ENCODE measurements at places on chromosomes 6 and 20.

GRCh38 chr20:3235666-3236324 is 3.2 kb downstream of the SLC4A11 start:
- DNase-seq = no peak

DNA sequence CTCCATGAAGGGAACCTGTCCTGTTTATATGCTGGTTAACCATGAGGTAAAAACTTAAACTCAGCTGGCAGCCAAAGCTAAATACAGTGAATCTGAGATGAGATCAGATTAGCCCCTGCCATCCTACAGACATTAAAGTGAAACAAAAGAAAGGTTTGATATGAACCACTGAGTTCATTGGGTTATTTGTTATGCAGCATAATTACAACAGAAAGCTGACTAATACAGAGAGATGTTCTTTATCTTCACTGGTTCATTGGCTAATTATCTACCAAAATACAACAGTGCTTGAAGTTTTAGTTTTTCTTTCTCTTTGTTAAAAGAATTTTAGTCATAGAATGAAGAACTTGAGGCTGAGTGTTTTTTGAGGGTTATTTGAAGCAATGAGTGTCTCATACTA is 307.6 kb upstream of the FERMT1 start:
- DNase-seq = no peak

- no peak for DNase-seq
These were observed 306.2 kb downstream of the SYNE1 start for GRCh38 chr6:152330961-152331360.

DNA sequence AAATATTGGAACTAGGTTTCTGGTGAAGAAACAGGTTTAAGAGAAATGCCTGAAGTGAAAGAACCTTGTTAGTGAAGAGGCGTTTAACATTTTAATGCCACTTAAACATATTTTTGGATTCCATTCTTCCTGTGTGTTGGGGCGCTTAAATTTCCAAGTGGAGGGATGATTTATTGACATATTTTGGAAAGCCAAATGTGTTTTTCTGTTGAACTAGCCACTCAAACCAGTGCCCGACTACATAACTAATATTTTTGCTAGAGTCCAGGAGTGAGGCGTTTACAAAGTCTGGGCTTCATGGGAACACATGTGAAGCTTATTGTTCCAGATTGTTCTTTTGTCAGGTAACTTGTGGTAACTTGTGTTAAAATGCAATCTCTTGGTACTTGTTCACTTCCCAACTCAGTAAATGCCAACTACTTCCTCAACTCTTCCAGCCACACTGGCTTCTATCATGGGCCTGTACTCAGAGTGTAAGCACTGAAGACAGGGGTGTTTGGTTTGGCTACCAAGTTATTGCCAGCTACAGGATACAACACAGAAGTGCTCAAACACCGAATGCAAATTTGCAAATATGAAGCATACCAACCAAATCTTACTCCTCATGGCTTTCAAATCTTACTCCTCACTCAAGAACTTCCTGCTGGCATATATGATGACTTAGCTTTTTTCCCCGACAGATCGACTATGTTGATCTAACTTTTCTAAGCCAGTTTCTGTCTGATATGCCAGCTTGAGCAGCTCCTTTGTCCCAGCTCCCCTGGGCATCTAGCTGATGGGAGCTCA is 2.0 kb upstream of the ZNFX1 start:
- DNase-seq = no peak

DNA sequence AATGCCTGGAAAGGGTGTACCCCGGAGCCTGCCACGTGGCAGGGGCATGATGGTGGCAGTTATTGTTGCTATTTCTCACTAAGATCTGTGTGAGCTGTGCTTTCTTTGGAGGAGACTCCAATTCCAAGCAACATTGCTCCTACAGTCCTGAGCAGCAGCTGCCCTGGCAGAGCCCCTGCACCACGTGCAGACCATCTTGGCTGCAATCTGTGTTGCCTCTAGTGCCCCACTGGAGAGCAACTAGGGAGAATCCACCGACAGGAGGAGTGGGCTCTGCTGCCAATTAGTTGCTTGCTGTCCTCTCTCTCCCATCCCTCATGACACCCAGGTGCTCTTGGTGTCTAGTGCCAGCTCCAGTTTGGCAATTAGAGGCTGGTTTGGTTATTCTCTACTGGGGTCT is 116.0 kb downstream of the PXDC1 start:
- DNase-seq = no peak

GRCh38 chr6:87756858-87757257 is 54.8 kb upstream of the AKIRIN2 start:
- no peak for DNase-seq

GRCh38 chr6:164750128-164750527 is 559.3 kb downstream of the C6orf118 start:
- DNase-seq = no peak

GRCh38 chr6:149941583-149942460 is at the start of gene ULBP2:
Gene ULBP2, plus strand, starts transcription at chr6:149942014. Its CDS starts 59 bp downstream, at chr6:149942073.
- peak; percentile 62 for DNase-seq

DNA sequence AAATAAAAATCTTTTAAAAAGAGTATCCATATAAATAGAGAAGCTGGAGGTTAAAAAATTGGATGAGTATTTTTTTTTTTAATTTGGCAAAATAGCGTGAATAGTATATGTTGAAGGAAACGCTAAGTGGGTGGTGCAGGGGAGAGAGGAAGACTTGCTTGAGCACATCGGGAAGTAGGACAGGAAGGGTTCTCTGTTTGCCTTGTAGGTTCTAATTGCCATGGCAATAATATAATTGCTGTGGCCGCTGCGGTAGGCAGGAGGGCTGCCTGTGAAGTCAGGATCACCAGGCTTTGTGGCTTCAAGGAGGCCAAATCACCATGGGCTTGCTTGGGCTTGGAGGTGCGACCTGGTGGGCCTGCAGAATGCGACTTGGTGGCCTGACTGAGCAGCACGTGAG is 35.1 kb downstream of the IGF2R start:
- no peak for DNase-seq

DNA sequence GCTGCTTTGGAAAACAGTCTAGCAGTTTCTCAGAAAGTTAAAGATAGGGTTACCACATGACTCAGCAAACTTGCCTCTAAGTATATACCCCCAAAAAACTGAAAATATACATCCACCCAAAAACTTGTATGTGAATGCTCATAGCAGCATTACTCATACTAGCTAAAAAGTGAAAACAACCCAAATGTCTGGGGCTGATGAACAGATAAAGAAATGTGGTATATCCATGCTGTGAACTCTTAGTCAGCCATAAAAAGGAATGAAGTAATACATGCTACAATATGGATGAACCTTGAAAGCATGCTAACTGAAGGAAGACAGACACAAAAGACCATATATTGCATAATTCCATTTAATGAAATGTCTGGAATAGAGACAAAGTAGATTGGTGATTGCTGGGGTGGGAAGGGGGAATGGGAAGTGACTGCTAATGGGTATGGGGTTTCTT is 79.9 kb upstream of the GLP1R start:
- no peak for DNase-seq

- no peak for DNase-seq
These were observed 73.1 kb downstream of the HIVEP2 start for GRCh38 chr6:142871910-142872331.

- no peak for DNase-seq
These were observed 32.3 kb downstream of the CNKSR3 start for GRCh38 chr6:154478021-154478700.

GRCh38 chr6:8085053-8085511 is 17.3 kb downstream of the EEF1E1 start:
- DNase-seq = no peak

DNA sequence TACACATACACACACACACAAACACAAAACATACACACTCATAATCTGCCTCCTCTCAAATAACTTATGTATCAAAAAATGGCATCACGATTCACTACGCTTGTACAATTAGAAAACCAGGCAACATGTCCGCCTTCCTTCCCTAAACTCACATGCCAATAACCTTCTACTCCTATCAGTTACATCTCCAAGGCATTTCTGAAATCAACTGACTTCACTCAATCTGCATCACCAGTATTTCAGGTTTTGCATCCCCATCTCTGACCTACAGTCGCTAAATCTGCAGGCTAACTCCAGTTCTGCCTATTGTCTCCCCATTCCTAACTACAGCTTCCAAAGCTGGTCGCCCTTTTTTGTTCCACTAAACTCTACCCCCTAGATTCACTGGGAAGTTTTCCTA is 217.5 kb downstream of the PTPRK start:
- no peak for DNase-seq

GRCh38 chr6:150940941-150941340 is 75.4 kb downstream of the MTHFD1L start:
- DNase-seq = no peak

- DNase-seq = peak; percentile 31
These were observed at the start of gene GPR63 for GRCh38 chr6:96837081-96837971. Gene GPR63, minus strand, starts transcription at chr6:96837477. Its CDS starts 37,746 bp downstream, at chr6:96799731.

GRCh38 chr20:50386641-50386960 is 123.6 kb upstream of the PTPN1 start:
- no peak for DNase-seq

DNA sequence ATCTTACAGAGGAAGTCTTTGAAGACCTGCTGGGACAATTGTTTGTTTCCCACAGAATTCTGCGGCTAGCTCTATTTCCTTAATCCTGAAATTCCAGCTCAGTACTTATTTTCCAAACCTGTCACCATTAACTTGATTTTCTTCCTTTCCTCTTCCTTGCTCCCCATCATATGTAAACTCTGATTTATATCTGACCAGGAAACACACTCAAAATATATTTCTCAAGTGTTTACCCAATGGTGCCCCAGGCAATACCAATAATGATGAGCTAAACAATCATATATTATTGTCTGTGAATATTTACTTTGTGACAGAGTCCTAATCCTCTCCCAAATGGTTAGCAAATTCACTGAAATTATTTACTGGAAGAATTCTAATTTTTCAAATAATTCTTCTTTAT is 597.3 kb downstream of the PKHD1 start:
- DNase-seq = no peak

DNA sequence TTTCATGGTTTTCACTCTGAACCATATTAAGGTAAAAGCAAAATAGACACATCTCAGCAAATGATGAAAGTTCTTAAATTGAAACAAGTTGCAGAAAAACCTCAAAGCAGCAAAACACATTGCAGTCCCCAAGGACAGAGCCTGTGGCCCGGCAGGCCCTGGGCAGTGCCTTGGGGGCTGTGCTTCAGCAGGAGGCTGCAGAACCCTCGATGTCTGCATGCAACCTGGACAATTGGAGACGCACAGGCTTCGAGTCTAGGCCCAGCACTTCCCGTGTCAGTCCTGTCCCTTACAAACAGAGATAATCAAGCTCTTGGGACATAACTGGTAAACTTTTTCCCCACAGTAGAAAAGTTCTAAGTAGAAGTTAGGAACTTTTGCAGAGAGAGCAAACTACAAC is 9.2 kb downstream of the PYGB start:
- DNase-seq = no peak

DNA sequence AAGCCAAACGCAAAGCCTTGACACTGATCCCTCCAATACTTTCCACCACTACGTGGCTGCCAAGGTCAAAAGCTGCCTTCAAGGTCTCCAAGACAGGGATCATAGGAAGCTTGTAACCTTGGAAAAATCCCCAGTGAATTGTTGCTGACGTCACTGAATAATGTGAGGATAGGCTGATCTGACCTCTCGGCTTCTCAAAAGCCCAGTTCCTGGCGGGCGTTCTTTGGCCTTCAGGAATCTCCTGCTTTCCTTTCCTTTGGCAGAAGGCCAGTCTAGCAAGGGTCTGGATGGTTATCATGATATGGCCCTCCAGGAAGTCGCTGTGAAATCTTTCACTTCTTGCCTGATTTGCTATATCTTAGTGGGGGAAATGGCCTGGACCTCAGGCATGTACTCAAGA is 61.4 kb upstream of the TNFAIP3 start:
- DNase-seq = no peak

GRCh38 chr6:120938164-120938875 is 396.0 kb downstream of the TBC1D32 start:
- no peak for DNase-seq

GRCh38 chr6:37426945-37427510 is 6.0 kb upstream of the CMTR1 start:
- no peak for DNase-seq

GRCh38 chr20:14559612-14560011 is 222.2 kb upstream of the FLRT3 start:
- no peak for DNase-seq

DNA sequence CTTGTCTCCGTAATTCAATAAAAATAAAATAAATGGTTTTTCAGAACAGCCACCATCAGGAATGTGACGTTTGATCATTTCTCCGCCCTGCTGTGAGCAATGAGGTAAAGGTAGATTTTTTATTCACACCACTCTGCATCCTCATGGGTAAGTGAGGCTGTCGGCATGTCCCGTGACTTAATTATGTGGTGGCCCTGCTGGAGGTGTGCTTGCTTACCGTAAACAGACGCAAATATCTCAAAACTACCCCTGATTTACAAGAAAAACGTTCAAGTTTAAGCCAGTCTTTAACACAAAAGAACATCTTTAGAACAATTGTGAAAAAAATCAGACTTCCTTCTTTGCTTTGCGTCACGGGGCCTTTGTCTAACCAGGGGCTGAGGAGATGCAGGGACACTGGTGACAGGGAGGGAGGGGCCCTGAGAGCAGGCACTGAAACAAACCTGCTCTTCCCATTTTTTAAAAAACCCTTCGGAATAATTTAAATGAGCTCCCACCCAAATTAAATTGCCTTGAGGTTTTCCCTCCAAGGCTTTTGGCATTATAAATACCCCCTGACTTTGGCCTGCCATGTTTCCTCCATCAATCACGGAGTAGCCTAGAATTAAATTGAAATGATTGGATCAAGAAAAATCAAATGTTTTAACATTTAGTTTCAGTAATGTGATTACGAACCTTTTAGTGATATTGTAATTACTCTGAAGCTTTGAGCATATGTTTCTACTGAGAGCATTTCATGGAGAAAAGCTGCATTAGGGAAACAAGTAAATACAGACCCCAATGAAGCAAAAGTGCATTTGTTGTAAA is 13.4 kb downstream of the PRKN start:
- DNase-seq = no peak

- no peak for DNase-seq
These were observed 451.0 kb upstream of the SULF2 start for GRCh38 chr20:48236000-48236970.

- DNase-seq = no peak
These were observed 181.4 kb upstream of the UST start for GRCh38 chr6:148565321-148565926.

DNA sequence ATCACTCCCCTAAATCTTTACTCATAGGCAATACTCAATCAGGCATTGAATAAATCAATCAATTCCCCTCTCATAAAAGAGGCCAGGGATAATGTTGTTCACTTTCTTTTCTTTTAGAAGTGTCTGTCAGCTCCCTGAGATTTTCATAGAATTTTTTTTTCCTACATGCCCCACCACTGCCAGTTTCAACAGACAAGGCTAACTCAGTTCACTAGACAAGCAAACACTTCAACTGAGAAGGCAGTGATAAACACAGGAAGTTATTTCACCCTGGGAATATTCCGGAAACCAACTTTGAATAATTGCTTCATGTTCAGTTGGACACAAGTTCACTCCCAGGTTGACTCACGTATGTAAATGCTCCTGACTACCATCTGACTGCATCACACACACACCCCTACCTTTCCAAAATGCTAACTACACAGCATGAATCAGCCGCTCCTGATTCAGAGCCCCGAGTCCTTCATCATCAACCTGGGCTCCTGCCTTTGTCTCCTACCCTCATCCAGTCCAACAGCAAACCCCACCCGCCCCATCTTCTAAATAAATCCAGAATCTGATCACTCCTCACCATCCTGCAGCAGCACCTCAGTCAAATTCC is 143.9 kb downstream of the BCAS1 start:
- no peak for DNase-seq
